Stimulated activated CD8-positive, alpha-beta memory T cell treated with anti-CD3 and anti-CD28 coated beads, Interleukin-7, amount 100 ng/mL, for 48 hours (primary cell): ENCODE measurements at places on chromosomes 7 and 10.
A peak's percentile ranks its signal among the peaks of the same experiment; 100 is the strongest.

DNA sequence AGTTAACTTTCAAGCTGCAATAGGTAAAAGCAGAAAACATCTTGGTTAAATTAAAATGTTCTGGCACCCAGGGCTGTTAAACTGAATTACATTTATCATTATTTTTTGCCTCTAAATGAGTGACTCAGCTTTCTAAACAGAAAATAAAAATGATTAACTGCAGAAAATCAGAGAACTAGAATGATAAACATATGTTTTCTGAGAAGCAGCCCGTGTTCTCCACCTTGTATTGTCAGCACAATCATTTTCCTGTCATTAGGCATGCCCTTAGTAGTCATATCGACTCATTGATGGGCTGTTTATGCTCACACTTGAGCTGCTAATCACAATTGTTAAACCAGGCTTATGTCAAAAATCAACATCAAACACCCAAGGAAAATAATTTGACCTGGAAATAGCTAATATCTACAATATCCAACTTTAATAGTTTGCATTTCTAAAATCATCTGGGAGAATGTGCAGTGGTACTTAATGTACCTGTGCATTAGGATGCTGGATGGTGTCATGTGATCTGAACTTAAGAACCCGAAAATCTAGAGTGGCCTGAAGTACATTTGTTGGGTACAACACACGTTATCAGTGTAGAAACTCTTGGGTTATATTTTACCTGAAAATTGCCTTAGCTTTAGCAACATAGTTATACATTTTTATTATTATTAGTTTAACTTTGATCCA is 2.3 kb downstream of the MDFIC start:
- DNase-seq: no peak

DNA sequence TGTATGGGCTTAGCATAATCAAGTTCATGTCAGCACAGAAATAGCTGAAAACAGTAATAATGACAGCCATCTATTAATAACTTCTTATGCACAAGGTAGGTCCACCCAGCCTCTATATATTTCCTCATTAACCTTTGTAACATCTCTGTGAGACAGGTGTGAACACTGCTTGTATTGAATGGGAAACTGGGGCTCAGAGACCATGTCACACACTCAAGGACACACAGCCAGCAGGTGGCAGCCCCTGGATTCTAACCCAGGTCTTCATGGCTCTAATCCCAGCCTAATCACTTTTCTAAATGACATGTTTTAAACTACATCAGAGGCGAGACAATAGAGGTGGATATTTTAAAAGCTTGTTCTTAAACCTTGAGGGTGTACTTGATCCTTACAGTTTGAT is 591.4 kb downstream of the PARD3 start:
- no peak for DNase-seq

DNA sequence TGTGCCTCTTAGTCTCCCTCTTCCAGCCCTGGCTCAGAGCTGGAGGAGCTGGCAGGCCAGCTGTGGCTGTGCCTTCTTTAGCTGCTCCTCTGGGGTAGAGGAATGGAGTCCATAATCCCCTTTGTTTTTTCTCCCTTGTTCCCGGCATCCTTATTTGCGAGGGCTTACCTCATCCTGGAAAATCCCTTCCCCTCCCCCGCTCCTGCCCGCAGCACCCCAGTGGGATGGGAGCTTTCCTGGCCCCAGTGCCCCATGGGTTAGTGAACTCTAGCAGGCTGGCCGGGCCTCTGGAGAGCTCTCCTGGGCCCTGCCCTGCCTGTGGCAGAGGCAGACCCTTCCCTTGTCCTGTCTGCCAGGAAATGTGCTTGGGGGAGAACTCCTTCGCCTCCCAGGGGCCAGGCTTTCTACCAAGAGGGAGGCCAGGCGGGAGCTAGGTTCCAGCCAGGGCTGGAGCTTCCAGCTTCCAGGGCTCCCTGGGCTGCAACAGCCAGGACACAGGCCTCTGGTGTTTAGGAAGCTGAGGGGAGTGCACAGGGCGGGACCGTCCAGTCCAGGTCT is 16.5 kb upstream of the TRIM8 start:
- no peak for DNase-seq

GRCh38 chr10:30862486-30862885 is 169.2 kb downstream of the ZNF438 start:
- no peak for DNase-seq

GRCh38 chr10:91555455-91555854 is 77.4 kb downstream of the PPP1R3C start:
- DNase-seq: no peak

DNA sequence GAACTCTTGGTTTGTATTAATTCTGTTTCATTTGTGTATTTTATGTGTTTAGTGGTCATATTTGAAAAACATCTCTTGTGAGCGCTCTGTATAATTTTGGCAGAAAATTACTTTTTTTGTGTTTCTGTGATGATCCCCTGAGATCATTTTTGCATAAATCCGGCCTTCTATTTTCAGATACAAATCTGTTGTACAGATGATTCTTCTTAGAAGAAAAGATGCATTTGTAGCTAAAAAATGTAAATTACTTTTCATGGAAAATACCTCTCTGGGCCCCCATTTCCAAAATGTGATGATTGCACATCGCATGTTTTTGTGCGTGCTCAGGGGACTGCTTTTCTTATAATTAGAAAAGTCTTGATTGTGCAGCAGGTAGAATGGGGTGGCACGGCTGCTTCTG is 395.4 kb downstream of the LRMDA start:
- no peak for DNase-seq

DNA sequence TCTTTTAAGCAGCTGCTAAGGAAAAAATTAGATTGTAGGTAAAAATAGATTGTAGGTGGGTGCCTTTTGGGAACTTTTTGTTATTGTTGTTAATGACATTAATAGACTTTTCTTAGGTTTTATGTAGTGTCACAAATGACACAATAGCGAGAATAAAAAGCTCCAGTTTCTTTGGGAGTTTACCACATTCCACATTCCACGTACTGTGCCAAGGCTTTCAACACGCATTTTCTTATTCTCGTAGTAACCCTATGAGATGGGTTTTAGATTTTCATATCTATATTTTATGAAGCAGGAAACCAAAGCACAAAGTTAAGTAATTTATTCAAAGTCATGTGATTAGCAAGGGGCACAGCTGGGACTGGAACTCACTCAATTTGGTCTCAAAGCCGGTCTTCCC is 103.8 kb downstream of the XRCC2 start:
- no peak for DNase-seq

- no peak for DNase-seq
Measured at GRCh38 chr10:117168729-117169128, 28.6 kb upstream of the KCNK18 start.

GRCh38 chr7:33861947-33862346 is 43.4 kb upstream of the BMPER start:
- DNase-seq: no peak

- no peak for DNase-seq
Measured at GRCh38 chr7:17934094-17934493, 6.2 kb downstream of the SNX13 start.

GRCh38 chr7:62361-63116 is 129.8 kb upstream of the FAM20C start:
- no peak for DNase-seq

GRCh38 chr10:49104323-49104722 is 11.0 kb downstream of the VSTM4 start:
- no peak for DNase-seq

GRCh38 chr10:83932245-83932644 is 207.1 kb upstream of the GHITM start:
- no peak for DNase-seq

GRCh38 chr10:78436706-78437406 is 403.2 kb downstream of the RPS24 start:
- no peak for DNase-seq

GRCh38 chr7:134420424-134421125 is 38.3 kb downstream of the AKR1B1 start:
- DNase-seq: no peak

GRCh38 chr7:141462958-141463357 is 88.3 kb upstream of the AGK start:
- no peak for DNase-seq

DNA sequence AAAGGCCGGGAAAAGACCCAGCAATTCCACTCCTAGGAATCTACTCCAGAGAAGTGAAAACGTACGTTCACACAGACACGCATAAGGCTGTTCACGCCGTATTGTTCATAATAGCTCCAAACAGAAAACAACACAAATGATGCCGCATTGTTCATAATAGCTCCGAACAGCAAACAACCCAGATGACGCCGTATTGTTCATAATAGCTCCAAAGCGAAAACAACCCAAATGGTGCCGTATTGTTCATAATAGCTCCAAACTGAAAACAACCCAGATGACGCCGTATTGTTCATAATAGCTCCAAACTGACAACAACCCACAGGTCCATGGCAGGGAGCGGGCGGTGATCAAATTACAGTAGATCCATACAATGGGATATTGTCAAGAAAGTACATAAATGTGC is 85.2 kb upstream of the DNAAF5 start:
- DNase-seq: no peak

DNA sequence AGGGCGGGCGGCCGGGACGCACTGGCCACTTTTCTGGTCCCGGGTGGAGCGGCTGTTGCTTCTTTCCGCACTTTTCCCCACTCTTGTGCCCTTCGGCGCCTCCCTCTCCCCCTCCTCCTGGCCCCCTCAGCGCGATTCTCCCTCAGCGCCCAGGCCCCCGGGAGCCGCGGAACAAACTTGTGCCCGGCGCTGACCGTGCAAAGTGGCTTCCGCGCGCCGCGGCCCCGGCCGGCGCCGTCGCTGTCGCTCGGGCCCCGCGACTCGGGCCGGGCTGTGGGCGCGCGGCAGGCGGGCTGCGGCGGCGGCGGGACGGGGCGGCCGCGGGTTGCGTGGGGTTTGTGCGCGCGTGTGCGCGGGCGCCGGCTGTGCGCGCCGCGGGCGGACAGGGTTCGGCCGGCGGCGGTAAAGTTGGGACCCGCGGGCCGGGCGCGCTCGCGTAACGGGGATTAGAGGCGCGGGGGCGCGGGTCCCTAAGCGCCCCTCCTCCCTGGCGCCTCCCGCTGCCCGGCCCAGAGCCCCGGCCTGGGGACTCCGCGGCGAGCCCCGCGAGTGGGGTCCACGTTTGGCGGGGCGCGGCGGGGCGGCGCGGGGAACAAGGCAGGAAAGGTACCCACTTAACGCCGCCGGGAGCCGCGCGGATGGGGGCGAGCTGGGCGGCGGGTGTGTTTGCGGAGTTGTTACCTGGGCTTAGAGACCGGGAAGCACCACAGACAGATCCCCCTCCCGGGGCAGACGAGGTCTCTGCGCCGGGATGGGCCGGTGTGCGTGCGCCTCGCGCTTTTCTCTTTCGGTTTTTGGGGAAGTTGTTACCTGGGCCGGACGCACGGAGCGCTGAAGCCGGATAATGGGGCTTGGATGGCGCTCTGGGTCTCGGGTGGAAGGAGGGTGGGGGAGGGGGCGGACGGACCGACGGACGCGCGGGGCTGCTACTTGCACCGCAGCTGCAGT is 860 bp downstream of the ZEB1 start:
- DNase-seq: no peak

DNA sequence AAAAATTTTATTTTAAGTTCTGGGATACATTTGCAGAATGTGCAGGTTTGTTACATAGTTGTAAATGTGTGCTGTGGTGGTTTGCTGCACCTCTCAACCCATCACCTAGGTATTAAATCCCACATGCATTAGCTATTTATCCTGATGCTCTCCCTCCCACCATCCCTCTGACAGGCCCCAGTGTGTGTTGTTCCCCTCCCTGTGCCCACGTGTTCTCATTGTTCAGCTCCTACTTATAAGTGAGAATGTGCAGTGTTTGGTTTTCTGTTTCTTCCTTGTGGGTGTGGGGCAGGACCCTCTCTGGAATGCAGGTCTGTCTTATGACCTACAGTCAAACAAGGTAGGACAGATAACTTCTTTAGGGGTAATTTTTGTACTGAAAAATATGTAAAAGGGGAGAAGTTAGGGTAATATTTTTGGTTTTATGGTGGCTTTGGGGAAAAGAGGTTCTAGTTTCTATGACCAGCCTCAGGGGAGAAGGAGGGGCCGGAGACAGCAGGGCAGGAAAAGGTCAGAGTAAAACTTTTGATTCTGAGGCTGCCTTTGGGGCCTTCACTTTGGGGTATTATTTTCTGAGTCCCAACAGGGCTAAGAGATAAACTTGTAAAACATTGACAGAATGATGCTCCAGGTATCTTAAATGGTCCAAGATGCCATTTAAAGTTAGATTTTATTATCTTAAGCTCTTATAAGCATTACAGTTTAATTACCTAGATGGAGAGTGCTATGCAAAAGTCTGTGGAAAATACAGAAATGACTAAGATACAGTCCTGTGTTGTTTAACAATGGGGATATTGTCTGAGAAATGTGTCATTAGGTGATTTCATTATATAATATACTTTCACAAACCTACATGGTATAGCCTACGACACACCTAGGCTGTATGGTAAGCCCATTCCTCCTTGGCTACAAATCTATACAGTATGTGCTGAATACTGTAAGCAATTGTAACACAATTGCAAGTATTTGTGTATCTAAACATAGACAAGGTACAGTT is 354.8 kb downstream of the ABCA13 start:
- no peak for DNase-seq

GRCh38 chr7:19709249-19709578 is 377 bp upstream of the POLR1F start:
- no peak for DNase-seq

GRCh38 chr10:88278912-88279311 is 304.2 kb downstream of the RNLS start:
- DNase-seq: no peak

GRCh38 chr10:100510533-100511308 is 8.9 kb downstream of the SEC31B start:
- DNase-seq: peak; percentile 37

GRCh38 chr7:23334482-23335056 is 35.4 kb downstream of the MALSU1 start:
- DNase-seq: no peak
